ENCODE measurements at places on chromosomes 2 and 18.
A peak's percentile ranks its signal among the peaks of the same experiment; 100 is the strongest.

DNA sequence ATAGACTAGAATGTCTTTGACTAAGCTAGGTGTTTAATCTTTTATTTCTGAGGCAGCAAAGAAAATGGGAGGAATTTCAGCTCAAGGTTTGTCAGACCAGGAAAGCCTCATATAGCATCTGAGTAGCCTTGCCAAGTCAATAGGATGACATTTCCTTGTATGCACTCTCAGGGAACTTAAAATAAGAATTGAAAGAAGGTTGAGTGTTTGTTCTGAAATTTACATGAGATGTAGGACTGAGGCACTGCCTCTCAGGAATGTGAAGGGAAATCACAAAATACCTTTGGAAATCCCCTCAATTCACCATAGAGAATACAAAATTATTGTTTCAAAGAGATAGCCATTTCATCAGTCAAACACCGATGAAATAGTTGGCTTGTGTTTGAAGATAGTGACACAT lies 392.0 kb upstream of the NRP2 start:
- DNase-seq = no peak

- no peak for DNase-seq
Measured at GRCh38 chr2:126448611-126449010, 207.3 kb upstream of the GYPC start.

DNA sequence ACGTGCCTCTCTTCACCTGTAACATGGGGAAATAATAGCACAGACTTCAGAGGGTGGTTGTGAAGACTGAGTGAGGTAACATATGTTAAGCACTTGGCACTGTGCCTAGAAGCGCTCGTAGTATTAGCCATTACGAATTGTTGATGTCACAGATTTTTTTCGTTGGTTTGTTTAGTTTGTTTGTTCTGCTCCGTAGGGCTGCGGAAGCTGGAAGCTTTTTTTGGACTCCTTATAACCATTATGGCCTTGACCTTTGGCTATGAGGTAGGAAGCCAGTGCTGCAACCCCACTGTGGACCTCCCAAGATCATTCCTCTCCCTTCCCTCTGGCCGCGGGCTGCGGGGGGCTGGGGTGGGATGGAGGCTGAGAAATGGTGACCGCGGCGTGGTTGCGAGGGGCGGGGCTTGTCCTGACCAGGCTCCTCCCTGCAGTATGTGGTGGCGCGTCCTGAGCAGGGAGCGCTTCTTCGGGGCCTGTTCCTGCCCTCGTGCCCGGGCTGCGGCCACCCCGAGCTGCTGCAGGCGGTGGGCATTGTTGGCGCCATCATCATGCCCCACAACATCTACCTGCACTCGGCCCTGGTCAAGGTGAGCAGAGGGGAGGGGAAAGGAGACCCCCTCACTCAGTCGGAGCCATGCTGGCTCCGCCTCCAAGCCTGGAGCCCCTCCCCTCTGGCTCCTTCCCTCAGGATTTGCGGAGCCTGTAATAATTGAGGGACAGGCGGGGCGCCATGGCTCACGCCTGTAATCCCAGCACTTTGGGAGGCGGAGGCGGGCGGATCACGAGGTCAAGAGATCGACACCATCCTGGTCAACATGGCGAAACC lies 5.5 kb downstream of the SLC11A1 start:
- peak; percentile 78 for DNase-seq

DNA sequence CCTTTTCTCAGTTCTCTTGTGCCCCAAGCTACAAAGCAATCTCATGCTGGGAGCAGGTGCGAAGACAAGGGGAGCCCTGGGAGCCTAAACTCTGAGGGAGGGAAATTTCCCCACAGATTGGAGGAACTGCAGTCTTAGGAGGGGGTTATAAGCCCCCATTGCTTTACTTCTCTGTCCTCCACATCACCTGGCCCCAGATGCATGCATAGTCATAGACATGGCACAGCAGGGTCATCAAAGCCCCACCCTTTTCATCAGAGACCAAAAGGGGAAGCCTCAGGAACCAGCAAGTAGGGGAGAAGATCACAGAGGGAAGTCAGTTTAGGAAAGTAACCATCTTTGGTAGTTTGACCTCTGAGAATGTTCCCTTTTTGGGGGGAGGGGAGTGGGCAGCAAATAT lies 33.7 kb downstream of the LANCL1 start:
- DNase-seq = no peak

GRCh38 chr2:31012406-31012805 lies 125.8 kb downstream of the GALNT14 start:
- no peak for DNase-seq

All from eye (tissue), 1 donor.